SK-N-DZ (cell line): ENCODE measurements at places on chromosomes 6 and 20.

GRCh38 chr6:170376386-170377043, 70.0 kb downstream of the FAM120B start:
- DNase-seq, result no peak

DNA sequence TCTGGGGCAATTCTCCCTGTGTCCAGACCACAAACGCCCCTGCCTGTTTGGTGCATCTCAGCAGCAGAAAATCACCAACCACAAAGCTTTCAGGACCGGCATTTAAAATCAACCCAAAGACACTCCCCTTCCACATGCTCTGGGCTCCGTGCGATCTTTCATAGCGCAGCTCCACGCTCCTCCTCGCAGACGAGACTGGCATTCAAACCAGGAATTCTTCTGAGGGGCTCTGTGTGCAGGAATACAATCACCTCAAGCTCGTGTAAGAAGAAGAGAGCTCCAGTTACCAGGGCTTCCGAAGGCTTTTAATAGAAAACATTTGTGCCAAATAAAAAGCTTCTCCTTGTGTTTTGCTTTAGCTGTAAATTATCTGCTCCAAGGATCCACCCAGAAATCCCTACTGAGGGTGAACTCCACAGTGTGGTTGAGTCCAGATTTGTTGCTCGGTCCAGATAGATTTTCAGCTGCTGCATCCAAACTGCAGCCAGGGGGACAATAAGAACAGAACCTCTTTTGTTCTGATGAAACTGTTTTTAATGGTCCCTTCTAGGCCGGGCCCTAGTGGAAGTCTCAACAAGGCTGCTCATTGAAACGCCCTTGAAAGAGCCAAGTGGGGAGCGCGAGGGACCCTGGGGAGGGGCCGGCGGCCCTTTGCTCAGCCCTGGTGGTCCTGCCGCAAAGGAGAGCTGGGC, 16.4 kb upstream of the BMP7 start:
- DNase-seq, result no peak

DNA sequence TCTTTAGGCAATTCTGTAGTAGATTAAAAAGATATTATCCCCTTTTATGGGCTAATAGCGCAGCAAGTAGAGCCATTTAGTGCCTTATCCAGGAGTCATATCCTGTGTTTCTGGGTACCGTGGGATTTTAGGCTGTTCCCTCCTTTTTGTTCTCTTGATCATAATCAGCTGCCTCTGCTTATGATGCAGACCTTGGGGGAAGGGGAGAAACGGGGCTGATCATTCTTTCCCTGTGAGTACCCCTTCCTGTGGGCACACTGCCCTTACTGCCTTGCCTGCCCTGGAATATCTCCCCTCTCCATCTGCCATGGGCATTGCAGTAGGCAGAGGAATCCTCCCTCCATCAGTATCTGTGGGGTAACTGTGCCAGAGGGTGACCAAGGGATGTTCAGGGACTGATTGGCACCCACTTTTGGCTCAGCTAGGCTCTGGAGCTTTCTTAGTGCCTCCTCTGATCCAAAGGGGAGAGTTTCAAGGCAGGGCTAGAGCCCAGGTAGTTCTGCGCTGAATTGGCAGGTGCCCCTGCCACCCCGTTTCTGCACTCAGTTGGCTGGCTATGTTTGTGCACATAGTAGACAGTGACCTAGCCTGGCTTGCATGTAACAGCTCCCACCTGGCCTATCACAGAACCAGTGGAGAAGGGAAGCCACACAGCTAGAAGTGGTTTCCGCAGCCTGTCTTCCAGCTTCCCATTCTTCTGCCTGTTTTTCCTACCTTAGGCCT, 103.3 kb downstream of the FIG4 start:
- no peak for DNase-seq

GRCh38 chr6:160177220-160177619, 55.6 kb downstream of the SLC22A1 start:
- DNase-seq, result no peak

DNA sequence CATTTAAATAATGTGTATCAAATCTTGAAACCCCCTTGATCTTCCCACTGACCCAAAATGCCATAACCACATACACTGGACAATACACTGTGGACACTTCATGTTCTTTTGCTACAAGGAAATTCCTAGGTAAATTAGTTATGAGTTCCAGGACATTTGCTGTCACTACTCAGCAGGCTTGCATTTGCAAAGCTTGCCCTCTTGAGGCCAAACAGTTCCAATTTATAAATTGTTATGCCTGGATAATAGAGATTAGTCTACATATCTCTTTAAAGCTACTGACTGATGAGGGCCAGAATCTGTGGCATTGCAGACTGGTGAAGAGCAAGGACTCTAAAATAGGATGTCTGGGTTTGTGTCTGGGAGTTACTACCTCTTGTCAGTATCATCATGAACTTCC, 17.4 kb upstream of the RAB32 start:
- no peak for DNase-seq

DNA sequence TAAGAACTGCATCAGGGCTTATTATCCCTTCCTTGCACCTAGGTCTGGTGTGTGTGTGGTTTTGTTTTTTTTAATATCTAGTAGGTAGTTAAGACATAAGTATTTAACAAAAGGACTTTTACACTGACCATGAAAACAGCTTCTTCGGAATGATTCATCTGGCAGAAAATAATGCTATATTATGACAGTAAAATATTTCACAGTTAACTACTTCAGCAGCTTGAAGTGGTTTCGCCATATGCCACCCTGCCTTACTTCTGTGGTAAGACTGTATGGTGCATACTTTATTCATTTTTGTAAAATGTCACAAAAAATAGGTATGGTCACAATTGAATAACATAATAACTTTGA, 858 bp upstream of the PTPRK start:
- no peak for DNase-seq

DNA sequence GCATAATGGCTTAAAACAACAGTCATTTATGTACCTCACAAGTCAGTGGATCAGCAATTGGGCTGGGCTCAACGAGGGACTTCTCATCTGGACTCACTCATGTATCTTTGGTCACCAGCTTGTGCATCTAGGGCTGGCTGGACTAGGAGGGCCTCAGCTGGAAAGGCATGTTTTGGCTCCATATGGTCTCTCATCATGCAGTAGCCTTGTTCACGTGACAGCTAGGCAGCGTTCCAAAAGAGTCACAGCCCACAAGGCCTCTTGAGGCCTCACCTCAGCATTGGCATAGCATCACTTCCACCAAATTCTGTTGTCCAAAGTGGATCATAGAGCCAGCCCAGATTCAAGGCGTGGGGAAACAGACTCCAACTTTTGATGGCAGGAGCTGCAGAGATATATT, 110.1 kb downstream of the MAFB start:
- no peak for DNase-seq

DNA sequence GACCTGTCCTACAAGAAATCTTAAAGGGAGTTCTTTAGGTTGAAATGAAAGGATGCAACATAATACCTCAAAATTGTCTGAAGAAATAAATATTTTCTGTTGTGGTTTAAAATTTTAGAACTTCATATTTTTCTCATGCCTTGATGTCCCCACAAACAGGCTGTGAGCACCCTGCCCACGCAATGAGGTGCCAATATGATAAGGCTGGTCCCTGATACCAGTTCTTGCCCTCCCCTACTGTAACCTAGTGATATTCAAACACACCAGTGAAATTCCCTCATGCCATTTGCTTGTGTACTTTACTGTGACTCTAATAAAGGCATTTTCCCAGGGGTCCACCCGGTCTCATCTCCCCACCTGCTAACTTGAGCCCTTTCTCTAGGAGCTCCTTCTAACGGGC, 67.3 kb upstream of the SIRPG start:
- no peak for DNase-seq

- no peak for DNase-seq
Measured at GRCh38 chr6:169161572-169162167, 92.0 kb downstream of the THBS2 start.

DNA sequence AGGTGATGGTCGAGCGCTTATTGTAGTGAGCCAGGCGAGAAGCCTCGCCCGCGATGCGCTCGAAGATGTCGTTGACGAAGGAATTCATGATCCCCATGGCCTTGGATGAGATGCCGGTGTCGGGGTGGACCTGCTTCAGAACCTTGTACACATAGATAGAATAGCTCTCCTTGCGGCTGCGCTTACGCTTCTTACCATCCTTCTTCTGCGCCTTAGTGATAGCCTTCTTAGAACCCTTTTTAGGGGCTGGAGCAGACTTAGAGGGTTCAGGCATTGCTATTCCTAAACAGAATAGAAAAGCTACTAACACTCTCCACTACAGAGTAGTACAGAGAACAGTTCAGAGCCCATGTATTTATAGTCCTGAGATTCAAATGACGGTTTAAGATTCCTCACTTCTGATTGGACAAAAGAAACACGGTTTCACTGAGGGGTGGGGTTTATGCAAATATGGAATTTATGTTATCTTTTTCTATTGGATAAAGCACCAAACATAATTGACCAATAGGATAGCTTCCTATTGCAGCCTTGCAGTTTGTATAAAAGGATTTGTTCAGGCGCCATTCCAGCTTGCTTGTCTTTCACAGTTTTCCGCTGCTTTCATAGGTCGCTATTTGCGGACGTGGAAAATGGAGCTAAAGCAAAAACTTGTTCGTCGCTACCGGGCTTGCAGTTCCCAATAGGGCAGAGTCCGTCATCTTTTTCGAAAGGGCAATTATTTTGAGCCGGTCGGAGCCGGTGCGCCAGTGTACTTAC, 43.7 kb upstream of the HFE start:
- peak; percentile 51 for DNase-seq
